Germinal center (tissue), 1 donor: ENCODE measurements at places on chromosomes 1 and 21.

GRCh38 chr1:169390303-169390702, 22.3 kb downstream of the BLZF1 start:
- DNase-seq, result no peak

DNA sequence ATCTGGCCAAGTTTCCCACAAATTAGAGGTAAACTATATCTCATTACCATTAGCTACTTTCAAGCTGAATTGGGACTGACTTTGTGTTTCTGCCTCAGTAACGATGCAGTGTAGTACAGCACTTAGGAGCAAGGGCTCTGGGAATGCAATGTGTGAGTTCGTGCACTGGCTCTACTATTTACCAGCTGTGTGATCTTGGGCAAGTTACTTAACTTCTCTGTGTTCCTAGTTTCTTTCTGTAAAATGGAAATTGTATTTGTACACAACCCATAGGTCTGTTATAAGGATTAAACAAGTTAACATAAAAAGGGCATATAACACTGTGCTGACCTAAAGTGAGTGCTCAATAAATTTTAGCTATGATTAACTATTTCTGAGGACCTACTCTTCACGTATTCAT, 65.0 kb upstream of the CSF1 start:
- DNase-seq, result no peak

DNA sequence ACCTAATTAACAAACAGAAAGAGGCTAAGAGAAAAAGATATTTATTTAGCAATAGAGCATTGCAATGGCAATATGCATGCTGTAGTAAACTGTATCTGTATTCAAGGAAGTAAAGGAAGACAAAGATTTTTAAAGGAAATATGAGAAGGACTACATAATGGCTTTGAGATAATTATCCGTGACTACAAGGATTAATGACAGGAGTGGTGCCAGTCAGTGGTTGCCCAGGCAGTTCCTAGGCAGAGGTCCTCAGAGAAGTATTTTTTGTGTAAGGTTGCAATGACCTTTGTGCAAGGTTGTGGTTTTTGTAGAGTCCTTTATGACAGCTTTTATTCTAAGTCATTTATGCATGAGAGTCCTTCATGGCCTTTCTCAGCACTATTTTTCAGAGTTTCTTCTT, 711.1 kb upstream of the CHRM3 start:
- DNase-seq, result no peak

GRCh38 chr1:101178688-101179491, 57.9 kb upstream of the S1PR1 start:
- DNase-seq, result no peak

DNA sequence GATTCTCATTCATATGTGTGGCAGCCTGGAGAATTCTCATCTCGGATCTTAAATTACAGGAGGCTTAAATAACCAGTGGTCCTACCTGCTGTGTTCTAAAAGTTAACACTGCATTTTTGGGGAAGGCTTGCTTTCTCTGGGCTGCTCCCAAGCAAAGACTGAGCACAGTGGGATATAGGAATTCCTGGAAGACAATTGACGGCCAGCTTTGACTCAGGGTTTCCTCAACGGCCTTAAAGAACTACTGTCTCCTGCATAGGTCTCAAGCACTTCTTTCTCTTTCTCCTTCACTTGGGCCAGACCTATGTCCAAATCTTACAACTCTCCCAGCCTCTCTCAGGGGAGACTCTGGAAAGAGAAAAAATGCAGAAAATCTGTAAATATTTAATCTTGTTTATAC, 1.0 kb upstream of the KRTAP13-3 start:
- DNase-seq, result no peak

- DNase-seq, result no peak
These were observed 62.6 kb downstream of the SPAG17 start for GRCh38 chr1:118122234-118123004.

- no peak for DNase-seq
These were observed 25.1 kb downstream of the SYNJ1 start for GRCh38 chr21:32702702-32703101.

DNA sequence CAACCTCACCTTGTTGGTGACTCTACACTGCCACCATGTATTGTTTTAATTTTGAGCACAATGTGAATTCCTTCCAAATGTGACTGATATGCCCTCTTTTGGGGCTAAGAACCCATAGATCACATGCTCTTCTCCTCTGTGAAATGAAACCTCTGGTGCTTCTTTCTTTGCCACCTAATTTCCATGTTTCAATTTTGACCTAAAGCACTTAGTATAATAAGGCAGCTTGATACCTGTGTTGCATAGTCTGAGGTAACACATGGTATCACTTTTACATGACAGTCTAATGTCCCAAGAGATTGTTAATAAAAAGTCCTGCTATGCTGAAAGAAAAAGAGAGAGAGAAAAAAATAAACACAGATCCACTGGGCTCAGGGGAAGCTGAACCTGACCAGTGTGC, 24.2 kb downstream of the CLEC20A start:
- DNase-seq, result no peak

- DNase-seq, result no peak
These were observed 406.7 kb downstream of the DISC1 start for GRCh38 chr1:232033285-232033684.

DNA sequence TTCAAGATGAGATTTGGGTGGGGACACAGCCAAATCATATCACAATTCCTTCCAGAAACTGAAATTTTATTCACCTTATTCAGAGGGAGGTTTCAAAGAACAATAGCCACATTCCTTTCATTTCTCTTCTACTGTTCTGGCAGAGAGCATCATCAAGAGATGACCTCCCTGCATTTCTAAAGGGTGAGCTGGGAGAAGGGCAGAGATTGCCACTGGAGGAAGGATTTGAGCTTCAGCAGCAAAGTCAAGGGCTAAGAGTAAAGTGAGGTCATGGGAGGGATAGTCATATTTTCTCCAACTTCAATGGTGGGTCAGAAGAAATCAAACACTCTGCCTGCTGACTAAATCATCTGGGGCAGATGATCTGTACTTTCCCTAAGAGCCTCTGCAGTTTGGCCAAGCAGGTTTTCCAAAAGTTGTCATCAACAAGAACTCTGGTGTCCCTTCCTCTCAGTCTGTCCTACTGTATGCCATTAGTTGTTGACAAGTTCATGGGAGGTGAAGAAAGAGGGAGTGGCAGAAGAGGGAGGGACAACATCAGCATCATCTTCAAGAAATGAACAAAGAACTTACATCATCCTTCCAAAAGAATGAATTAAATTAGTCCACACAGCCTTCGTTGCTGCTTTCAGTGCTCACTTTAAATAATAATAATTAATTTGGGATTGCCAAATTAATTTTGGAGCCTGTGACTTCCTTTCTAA, 298.3 kb downstream of the ASTN1 start:
- DNase-seq, result no peak

- DNase-seq, result no peak
These were observed 86.8 kb downstream of the KCNJ6 start for GRCh38 chr21:37829447-37829846.

DNA sequence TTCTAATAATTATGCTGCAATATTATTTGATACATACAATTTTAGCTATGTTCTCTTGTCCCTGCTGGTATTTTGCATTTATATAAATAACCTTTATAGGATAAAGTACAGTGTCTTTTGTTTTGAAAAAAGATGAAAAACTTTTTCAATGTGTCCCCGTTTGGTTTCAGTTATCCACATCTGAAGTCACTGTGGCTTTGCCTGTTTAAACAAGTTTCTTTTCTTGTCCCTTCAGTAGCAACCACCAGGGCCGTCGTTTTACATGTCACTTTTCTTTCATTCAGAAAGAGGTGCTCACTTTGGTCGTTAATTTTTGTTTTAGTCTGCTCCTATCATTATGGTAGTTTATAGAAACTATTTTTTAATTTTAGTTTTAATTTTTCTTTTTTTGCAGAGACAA, 41.4 kb downstream of the RABGAP1L start:
- no peak for DNase-seq

GRCh38 chr1:178345807-178346206, 151.0 kb downstream of the CLEC20A start:
- DNase-seq, result no peak

DNA sequence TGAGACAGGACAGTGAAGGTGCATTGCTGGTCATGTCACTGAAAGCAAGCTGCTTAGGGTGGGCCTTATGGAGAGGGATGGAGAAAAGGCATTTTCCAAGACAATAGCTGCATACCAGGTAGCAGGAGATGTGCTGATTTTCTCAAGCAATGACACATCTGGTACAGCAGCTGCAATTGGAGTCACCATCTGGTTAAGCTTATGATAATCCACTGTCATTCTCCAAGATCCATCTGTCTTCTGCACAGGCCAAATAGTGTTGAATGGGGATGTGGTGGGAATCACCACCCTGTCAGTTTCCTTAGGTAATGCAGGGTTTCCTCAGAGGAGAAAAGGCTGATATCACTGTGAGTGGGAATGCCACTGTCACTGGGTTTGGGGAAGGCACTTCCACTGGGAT, 54.6 kb downstream of the ADSS2 start:
- DNase-seq, result no peak

GRCh38 chr21:44664691-44665090, 2.0 kb downstream of the KRTAP12-2 start:
- no peak for DNase-seq

- no peak for DNase-seq
These were observed 37.8 kb upstream of the CTTNBP2NL start for GRCh38 chr1:112358061-112358770.

DNA sequence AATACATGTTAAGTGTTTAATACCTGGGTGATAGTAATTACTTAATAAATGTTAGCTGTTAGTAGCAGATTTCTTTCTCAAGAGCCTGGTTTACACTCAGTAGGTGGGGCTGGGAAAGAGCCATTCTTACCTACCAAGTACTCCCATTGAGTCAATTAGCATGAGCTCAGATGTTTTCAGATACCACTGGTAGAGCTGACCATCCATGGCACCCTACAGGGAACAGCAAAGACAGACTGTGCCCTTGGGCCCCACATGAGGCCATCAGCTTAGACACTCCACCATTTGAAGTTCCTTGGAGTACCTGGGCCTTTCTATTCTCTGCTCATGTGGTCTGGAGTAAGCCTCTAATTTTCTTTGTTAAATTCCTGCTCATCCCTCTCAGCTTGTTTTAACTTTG, 179.3 kb downstream of the CACNA1E start:
- DNase-seq, result no peak

GRCh38 chr1:64163970-64164369, 39.5 kb upstream of the UBE2U start:
- no peak for DNase-seq

DNA sequence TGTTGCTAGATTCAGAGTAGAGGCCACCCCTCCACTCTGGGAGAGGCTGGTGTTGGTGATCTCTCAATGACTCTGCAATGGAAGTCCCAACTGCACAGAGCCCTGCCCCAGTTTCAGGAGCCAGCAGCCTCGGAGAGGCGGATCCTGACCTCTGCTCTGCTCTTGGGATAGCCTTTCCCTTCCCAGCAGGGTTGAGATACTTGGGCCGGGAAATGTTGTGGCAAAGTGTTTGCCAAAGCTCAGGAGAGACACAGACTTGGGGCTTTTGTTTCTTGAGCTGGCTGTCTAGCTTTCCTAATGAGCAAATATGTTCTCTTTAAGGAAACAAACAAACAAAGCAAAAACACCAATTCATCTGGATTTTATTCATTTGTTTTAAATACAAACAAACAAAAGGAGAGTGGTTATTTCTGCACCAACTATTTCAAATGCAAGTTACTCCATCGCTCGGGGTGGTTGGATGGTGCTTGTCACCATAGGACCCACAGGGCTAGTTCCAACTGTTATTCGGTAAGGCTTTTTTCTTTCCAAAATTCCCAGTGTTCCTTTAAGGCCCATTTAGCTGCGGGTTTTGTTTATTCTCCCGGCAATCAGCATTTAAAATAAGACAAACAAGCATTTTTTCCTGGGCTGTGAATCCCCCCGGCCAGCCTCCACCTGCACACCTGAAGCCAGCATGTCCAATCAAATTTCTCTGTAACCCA, 193.9 kb upstream of the LMO4 start:
- no peak for DNase-seq

DNA sequence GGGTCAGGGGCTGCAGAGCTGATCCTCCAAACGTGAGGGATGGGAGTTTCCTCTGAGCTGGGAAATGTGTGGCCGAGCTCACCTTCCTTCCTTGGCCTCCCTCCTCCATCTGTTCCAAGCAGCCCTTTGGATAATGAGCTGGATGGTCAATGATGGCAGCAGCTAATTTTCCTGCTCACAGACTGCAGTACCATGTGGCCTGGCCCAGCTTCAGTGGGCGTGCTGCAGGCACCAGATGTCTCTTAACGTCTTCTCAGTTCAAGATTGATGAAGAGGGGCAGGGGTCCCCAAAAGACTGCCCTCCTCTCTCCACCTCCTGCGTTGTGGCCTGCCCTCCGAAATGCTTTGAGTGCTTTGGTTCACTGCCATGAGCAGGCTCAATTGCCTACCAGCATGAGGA, 86.0 kb downstream of the UBIAD1 start:
- DNase-seq, result no peak

DNA sequence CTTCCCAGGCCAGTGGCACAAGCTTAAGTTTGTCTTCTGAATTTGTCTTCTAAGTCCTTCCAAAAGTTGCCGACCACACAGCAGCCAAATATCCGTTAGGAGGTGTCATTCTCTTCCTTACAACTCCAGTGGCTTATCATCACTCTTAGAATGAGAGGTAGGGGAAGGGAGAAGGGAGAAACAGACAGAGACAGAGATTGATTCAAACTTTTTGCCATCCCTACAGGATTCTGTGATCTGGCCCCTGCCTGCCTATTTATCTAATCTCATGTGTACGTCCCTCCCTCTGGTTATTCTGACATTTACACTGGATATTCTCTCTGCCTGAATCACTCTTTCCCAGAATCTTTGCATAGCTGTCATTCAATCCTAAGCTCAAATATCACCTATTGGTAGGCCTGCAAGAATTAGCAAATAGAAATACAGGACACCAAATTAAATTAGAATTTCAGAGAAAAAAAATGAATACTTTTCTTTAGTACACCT, 488 bp upstream of the GNL2 start:
- peak; percentile 6 for DNase-seq

- no peak for DNase-seq
These were observed 16.4 kb upstream of the LRRC52 start for GRCh38 chr1:165527251-165528007.

- no peak for DNase-seq
These were observed 104.0 kb downstream of the BRINP2 start for GRCh38 chr1:177274687-177275211.

GRCh38 chr1:2233997-2234761, 6.1 kb downstream of the SKI start:
- no peak for DNase-seq

DNA sequence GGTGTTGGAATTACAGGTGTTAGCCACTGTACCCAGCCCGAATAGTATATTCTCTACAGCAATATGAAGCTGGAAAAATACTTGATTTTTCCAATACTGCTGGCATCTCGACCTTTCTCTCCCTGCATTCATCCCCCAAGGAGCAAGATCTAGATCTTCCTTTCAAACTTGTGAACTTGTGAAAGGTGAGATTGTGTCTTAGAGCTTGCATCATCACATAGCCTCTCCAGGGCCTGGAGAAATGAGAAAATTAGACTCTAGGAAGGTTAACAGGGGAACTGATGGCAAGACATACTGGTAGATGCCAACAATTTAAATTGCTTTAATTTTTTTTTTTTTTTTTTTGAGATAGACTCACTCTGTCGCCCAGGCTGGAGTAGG, 2.1 kb downstream of the PRUNE1 start:
- DNase-seq, result no peak
